Cardiac fibroblast (primary cell): ENCODE measurements at places on chromosomes 6 and 20.
A peak's percentile ranks its signal among the peaks of the same experiment; 100 is the strongest.

GRCh38 chr6:111027219-111027618, 45.4 kb downstream of the RPF2 start:
- no peak for DNase-seq

- no peak for DNase-seq
Observed at GRCh38 chr6:7106752-7107577, 796 bp upstream of the RREB1 start.

GRCh38 chr6:20085817-20086216, 126.5 kb downstream of the MBOAT1 start:
- no peak for DNase-seq

- DNase-seq, result no peak
Observed at GRCh38 chr20:64027981-64028685, 7.8 kb upstream of the C20orf204 start.

DNA sequence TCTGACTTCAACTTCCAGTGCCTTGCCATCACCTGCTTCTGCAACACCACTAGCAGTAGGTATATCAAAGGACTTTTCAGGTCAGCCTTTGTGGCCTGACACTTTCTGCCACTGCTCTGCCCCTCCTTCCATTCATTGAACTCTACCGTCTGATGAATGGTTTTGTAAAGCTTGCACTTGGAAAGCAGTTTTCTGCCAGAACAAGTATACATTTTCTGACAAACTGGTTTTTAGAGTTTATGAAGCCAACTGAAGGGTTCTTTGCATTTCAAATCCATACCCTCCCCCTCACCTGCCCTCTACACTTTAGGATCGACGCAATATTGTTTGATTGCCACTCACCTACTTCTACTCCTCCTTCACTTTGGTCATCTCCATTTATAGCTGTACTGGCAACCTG, 603.1 kb downstream of the HACE1 start:
- DNase-seq, result no peak

- no peak for DNase-seq
Observed at GRCh38 chr20:63114693-63115311, 101.1 kb downstream of the YTHDF1 start.

DNA sequence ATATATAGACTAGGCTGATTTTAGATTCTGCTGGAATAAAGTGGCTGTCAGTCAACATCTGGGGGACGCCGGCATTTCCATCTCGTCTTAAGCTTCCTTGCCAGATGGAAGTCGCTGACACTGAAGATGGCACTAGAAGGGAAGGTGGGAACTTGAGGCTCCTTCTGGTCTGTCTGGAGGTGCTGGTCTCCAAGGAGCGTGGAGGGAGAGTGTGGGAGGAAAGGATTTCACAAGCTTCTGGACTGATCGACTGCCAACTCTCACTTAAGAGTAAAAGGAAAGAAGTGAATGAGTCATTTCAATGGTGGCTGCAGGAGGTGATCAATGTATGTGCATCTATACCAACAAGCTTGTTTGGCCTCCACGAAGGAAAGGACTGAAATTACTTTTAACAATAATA, 40.4 kb downstream of the DUSP22 start:
- peak; percentile 71 for DNase-seq

- DNase-seq, result peak; percentile 95
Observed at GRCh38 chr20:23125625-23126191, 39.6 kb upstream of the CD93 start.

DNA sequence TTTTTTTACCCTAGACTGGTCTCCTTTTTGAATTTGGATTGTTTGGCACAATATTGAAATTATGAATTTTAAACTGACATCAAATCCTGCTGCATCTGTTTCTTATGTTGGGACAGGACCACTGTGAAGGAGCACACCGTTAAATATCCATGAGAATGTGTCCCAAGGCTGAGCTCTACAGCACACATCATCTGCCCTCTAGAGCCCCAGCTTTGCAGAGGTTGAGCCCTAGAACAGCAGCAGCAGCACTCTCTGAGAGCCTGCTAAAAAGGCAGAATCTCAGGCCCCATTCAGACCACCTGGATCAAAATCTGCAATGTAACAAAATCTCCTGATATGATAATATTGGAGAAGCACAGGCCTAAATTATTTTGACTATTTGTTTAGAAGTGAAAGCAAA, 192.1 kb upstream of the CCN2 start:
- DNase-seq, result no peak

DNA sequence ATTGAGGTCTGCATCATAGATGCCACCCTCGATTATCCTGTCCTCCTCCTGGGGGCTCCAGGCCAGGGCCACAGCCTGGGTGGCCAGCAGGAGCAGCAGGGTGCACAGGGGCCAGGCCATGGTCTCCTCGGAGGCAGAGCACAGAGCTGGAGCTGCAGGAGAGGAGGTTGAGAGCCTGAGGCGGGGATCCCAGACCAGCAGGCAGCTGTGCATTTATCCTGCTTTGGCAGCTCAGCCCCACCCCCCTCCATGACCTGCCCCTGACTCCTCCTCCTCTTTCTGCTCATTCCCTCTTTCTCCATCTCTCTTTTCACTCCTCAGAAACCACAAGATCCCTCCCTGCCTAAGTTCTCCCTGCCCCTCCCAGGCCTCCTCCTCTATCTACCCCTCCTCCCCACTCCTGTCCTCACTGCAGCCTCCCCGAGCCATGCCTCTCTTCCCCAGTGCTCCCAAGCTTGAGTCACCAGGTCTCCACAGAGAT, at the start of gene CST2:
Gene CST2 (minus strand): TSS at position 189 of the 481 bp plus-strand sequence. CDS start 69 bp downstream, at position 120.
- peak; percentile 16 for DNase-seq

DNA sequence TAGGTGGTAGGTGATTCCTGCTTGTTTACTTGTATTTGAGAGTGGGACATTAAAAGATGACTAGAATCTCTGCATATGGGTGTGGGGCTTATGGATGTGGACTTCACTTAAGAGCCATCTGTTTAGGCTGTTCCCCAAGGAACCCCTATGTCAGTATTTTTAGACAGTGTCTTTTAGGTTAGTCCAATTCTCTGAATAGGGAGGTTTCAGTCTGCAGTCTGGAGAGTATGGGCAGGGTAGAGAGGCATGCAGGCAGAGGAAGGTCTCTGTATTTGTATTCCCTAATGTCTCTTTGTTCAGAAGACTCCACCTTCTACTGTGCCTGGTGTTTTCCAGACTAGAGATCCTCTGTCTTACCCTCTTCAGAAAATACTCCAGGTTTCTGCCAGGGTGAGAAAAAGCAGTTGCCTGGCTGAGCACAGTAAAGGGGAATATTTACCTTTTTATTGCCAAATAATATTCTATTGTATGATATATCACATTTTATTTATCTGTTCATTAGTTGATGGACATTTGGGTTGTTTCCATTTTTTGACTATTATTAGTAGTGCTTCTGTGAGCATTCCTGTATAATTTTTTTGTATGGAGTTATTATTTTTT, 19.1 kb downstream of the SLX4IP start:
- DNase-seq, result no peak

- no peak for DNase-seq
Observed at GRCh38 chr6:52317211-52317610, 32.7 kb upstream of the MCM3 start.

DNA sequence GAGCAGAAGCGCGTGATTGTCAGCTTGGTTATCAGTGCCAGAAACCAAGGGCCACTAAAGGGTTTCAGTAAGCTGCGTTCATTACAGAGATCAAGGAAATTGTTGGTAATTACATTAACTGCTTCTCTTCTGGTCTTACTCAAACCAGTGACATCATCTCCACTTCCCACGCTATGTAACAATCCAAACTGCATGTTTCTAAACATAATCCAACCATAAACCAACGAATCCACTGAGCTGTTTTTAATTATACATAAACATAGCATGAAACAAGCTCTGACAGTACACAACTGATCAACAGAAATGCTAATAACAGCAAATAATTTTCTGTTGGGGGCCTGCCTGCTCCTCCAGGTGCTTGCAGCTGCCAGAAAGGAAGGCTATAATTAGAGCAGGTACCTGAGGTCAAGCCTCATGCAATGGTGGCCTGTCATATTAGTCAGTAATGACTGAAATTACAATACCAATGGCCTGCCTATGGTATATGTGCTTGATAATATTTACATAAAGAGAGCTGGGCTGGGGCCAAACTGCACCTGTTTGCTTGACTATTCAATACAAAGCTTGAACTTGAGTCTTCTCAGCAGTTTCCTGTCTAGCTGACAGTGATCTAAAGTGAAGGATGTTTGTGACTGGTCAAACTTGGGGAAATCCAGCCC, 40.1 kb downstream of the ILRUN start:
- DNase-seq, result peak; percentile 76

- no peak for DNase-seq
Observed at GRCh38 chr6:25404693-25405169, 125.6 kb downstream of the CARMIL1 start.

GRCh38 chr6:14451594-14452374, 334.2 kb downstream of the CD83 start:
- DNase-seq, result no peak

DNA sequence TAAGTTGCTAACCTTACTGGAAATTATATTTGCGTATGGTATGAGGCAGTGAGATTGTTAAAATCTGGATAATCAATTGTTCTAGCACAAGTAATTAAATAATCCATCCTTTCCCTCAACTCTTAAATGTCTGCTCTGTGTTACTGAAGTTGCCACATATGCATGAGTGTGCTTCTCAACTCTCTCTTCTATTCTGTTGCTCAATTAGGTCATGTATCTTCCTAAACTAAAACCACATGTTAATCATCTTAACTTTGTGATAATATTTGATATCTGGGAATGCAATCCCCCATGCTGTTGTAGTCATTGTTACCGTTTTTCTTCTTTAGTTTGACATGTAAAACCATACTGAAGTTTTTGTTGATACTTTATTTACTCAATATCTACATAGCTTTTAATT, 63.5 kb upstream of the STMND1 start:
- peak; percentile 53 for DNase-seq

- no peak for DNase-seq
Observed at GRCh38 chr20:17469246-17470030, 61.7 kb downstream of the BFSP1 start.

GRCh38 chr6:89749918-89750317, 69.7 kb downstream of the MDN1 start:
- DNase-seq, result no peak

- DNase-seq, result no peak
Observed at GRCh38 chr6:159680104-159680503, 12.9 kb downstream of the SOD2 start.

DNA sequence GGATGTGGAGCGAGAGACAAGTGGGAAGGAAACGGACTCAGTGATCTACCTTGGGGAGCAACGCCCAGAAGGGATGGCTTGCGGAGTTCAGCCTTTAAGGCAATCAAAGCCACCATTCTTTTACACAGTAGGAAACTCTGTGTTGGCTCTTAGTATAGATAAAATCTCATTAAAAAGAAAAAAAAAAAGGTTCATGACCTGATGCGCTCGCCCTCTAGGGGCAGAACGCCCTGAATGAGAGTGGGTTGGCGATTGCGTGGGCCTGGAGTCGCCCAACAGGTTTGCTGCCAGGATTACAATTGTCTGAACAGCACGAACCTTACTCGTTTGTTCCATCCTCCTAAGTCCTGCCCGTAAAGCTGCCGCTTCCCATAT, 1.2 kb downstream of the TPD52L1 start:
- DNase-seq, result no peak

DNA sequence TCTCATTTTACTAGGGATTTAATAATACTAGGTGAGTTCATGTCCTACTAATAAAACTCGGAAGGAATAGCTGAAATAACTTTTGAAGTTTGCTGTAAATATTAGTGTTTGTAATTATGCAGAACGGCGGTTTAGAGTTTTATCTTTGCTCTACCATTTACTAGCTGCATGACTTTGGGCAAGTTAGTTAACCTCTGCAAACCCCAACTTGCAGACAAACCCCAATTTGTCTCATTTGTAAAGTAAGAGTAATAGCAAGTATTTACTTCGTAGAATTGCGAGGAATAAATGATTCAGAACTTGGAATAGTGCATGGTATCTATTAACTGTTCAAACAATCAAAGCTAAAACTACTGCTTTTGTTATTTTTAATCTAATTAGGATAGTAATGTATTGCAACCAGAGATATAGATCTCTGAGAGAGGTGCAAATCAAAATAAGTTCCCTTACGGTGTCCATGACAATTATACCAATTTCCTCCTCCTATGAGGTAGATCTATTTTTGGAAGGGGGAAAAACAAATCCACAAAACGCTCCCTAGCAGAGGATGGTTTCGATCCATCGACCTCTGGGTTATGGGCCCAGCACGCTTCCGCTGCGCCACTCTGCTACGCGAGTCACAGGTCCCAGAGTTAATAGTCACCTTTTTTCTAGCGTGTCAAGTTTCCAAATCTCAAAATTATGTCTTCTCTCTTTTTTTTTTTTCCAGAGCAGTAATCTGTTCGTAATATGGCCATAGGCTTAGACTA, 35.1 kb upstream of the BTN3A2 start:
- DNase-seq, result peak; percentile 60

GRCh38 chr6:13695252-13695651, 16.4 kb downstream of the RANBP9 start:
- no peak for DNase-seq

GRCh38 chr6:89281779-89282246, 33.3 kb downstream of the GABRR2 start:
- peak; percentile 55 for DNase-seq

GRCh38 chr6:105432797-105433196, 29.9 kb upstream of the PREP start:
- peak; percentile 95 for DNase-seq

GRCh38 chr6:71197780-71198179, 90.8 kb upstream of the OGFRL1 start:
- DNase-seq, result peak; percentile 45

DNA sequence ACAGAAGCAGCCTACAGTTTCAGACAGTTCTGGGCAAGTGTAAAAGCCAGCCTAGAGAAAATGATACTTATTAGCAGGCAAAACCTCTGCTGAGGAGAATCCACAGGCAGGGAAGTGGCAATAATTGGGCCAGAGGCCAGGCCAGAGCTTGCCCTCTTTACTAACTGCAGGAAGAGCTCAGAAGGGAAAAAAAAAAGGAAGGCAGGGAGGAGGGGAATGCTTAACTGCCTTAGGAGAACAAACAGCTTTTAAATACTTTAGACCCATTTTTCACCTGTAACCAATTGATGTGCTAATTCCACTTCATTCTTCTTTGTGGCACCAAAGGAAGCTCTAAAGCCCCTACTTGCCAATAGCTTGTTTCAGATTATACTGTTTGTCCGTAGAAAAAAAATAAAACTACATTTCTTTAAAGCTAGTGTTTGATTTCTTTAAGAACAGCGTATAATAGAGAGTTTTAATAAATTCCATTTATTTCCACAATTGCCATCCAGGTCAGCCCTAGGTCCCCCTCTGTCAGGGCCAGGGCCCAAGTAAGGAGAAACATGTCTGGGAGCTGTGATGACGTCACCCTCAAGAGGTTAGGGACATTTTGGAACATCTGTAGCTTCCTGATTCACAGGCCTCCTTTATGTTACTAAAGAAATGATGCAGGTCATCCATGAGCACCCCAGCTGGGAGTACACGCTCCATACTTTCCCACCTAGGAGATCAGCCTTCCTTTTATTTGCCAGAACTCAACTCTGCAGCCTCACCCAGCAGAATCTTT, 384.3 kb downstream of the CDC5L start:
- DNase-seq, result peak; percentile 41
